ENCODE measurements at places on chromosomes 3 and 15.

DNA sequence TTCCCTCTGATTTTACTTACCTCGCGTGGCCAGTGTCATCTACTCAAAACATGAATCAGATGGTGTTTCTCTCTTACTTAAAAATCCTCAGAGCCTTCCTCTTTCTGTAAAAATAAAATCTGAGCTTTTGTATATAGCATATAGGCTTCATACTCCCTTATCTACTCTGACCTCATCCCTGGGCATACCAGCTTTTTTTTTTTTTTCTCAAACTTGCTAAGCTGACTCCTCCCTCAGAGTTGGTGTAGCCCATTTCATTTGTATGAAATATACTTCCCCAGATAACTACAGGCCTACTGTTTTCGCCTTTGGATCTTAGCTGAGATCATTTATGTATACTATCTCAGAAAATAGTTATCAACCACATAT is 648.9 kb upstream of the ALCAM start:
- H3K27ac ChIP-seq = no peak overlapping the region
- no peaks in the 10 kb centered on the region for H3K36me3 ChIP-seq
- DNase-seq = no peak
- no peak overlapping the region for H3K4me3 ChIP-seq

DNA sequence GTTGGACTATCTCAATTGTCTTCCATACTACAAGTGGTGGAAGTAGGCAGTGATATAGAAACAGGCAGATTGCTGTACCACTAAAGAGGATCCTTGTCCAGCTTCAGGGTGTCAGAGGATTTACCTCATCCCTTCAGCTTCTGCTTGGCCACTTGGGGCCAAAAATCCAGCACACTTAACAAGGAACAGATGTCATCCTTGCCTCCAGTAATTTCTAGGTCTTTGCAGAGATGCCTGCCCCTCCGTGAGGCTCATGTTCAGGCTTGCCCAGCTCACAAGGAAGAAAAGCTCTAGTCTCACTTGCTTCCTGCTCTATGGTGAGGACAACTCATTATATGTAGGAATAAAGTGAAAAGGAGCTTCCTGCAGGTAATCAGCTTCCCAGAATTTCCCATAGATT is 510.3 kb downstream of the EPHA3 start:
- H3K27me3 ChIP-seq = peaks cover 9% of the 10 kb centered on the region
- H3K4me1 ChIP-seq = peaks cover 1% of the 10 kb centered on the region
- no peak overlapping the region for H3K27ac ChIP-seq

GRCh38 chr15:69145694-69146492 is 14.5 kb upstream of the GLCE start:
- H3K27ac ChIP-seq = no peak overlapping the region
- no peak for DNase-seq

GRCh38 chr15:64288577-64288976 is 67.4 kb downstream of the CSNK1G1 start:
- peaks cover 1% of the 10 kb centered on the region for H3K36me3 ChIP-seq
- DNase-seq = no peak
- H3K27ac ChIP-seq = no peak overlapping the region
- no peaks in the 10 kb centered on the region for H3K27me3 ChIP-seq
- H3K4me1 ChIP-seq = peaks cover 12% of the 10 kb centered on the region

DNA sequence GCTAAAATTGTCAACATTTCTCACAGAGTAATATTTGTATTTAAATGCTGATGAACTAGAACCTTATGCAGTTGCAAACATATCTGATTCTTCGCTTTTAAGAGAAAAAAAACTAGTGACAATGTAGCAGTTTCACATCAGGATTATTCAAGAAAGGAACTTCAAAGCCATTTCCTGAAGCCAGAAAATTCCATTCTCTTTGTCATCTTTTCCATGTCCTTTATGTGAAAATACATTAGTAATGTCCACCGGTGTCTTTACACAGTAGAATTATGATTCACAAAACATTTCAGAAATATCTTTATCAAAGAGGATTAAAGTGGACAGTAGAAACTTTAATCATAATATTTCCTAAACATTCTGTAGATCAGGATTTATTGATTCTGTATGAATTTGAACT is 12.7 kb upstream of the LXN start:
- H3K4me3 ChIP-seq = no peak overlapping the region
- peaks cover 15% of the 10 kb centered on the region for H3K36me3 ChIP-seq
- no peak overlapping the region for H3K27ac ChIP-seq
- no peaks in the 10 kb centered on the region for H3K27me3 ChIP-seq
- DNase-seq = no peak

GRCh38 chr3:26647078-26647477 is 24.5 kb downstream of the LRRC3B start:
- H3K27me3 ChIP-seq = peaks cover 3% of the 10 kb centered on the region
- H3K4me1 ChIP-seq = no peaks in the 10 kb centered on the region
- no peaks in the 10 kb centered on the region for H3K36me3 ChIP-seq
- H3K27ac ChIP-seq = no peak overlapping the region
- no peak for DNase-seq

GRCh38 chr3:188946351-188947240 is 225.2 kb upstream of the TPRG1 start:
- DNase-seq = no peak
- H3K27me3 ChIP-seq = no peaks in the 10 kb centered on the region

DNA sequence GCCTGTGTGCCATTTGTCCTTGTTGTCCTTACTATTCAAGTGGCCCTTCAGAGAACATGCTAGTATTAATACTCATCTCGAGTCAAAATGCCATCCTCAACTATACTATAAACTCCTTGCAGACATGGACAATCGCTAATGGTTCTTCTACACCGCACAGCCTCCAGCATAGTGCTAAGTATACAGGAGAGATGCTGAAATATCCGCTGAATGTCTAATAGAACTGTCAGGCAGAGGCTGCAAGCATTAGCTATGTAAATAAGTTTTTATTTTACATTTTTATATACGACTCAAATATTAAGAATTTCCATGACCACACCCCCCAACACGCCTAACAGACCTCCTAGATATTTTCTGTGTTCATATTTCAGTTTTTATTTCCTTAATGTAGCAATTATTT is 39.4 kb downstream of the AAGAB start:
- no peak overlapping the region for H3K4me3 ChIP-seq
- H3K4me1 ChIP-seq = peaks cover 9% of the 10 kb centered on the region
- no peaks in the 10 kb centered on the region for H3K27me3 ChIP-seq
- no peak overlapping the region for H3K27ac ChIP-seq
- peaks cover 13% of the 10 kb centered on the region for H3K36me3 ChIP-seq

DNA sequence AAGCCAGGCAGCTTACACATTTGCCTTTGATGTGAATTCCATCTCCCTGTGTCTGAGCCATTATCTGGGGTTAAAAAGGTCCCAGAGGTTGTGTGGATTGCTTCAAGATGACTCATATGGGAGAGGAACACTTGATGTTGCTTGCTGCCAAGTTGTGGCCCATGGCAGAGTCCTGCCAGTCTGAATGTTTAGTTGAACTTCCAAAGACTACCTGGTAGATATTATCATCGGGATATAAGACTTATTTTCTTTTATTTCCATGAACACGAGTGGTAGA is 85.6 kb downstream of the TJP1 start:
- H3K27me3 ChIP-seq = no peaks in the 10 kb centered on the region
- no peak for DNase-seq
- H3K36me3 ChIP-seq = peaks cover 57% of the 10 kb centered on the region
- no peak overlapping the region for H3K27ac ChIP-seq

- H3K27ac ChIP-seq = no peak overlapping the region
- DNase-seq = no peak
- H3K36me3 ChIP-seq = no peaks in the 10 kb centered on the region
- H3K4me3 ChIP-seq = no peak overlapping the region
- H3K27me3 ChIP-seq = peaks cover 60% of the 10 kb centered on the region
Measured at GRCh38 chr3:150898046-150898754, 7.0 kb downstream of the MINDY4B start.

DNA sequence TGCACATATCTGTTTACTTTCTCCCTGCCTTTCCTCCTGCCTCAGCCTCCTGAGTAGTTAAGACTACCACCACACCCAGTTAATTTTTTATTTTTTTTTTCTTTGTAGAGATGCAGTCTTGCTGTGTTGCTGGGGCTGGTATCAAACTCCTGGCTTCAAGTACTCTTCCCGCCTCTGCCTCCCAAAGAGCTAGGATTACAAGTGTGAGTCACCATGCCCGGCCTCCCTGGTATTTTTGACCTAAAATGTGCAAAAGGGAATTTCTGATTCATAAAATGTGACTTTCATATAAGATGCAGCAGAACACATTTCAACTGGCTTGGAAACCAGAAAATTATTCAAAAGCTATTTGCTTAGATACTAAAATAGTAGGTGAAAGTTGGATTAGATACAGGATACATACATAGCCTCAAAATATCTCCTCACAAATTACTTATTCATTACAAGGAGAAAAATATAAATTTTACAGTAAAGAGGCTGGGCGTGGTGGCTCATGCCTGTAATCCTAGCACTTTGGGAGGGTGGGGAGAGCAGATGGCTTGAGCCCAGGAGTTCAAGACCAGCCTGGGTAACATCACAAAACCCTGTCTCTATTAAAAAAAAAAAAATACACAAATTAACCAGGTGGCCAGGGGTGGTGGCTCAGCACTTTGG is 32.0 kb downstream of the MAP4 start:
- no peaks in the 10 kb centered on the region for H3K27me3 ChIP-seq
- peaks cover 2% of the 10 kb centered on the region for H3K36me3 ChIP-seq
- no peak overlapping the region for H3K4me3 ChIP-seq

DNA sequence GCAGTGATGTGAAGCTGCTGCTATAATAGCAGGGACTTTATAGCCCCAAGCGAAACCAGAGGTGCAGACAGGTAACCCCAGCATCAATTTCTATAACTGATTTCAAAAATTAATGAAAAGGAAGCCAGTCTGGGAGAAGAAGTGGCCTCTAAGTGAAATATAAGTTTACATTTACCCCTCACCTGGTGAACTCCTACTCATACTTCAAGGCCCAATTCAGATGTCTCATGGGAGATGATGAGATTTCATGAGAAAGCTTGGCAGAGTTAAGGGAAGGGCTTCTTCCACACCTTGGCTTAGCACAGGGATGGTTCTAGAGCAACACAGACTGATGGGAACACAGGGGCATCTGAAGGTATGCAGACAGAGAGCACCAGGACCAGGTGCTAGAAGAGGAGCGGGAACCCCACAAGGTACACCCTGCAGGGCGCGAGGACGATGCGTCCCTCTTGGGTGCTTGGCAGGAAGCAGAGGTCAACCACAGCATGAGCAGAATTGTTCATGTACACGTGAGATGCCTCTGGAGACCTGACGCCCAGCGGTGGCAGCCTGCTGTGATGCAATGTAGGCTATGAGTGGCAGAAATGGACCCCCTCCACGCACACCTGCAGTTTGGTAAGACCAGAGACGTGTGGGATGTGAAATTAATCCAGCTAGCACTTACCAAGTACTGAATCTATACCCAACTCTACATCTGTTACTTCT is 102.9 kb downstream of the SRGAP3 start:
- peaks cover 18% of the 10 kb centered on the region for H3K27me3 ChIP-seq
- no peak for DNase-seq
- no peaks in the 10 kb centered on the region for H3K4me1 ChIP-seq
- H3K27ac ChIP-seq = no peak overlapping the region
- no peaks in the 10 kb centered on the region for H3K36me3 ChIP-seq

GRCh38 chr3:194492001-194492400 is 5.2 kb upstream of the ATP13A3 start:
- no peaks in the 10 kb centered on the region for H3K36me3 ChIP-seq
- peaks cover 37% of the 10 kb centered on the region for H3K4me1 ChIP-seq
- H3K27ac ChIP-seq = no peak overlapping the region
- H3K4me3 ChIP-seq = no peak overlapping the region
- DNase-seq = no peak
- no peaks in the 10 kb centered on the region for H3K27me3 ChIP-seq
